D721Med (cell line): ENCODE measurements at places on chromosomes 2 and 18.

DNA sequence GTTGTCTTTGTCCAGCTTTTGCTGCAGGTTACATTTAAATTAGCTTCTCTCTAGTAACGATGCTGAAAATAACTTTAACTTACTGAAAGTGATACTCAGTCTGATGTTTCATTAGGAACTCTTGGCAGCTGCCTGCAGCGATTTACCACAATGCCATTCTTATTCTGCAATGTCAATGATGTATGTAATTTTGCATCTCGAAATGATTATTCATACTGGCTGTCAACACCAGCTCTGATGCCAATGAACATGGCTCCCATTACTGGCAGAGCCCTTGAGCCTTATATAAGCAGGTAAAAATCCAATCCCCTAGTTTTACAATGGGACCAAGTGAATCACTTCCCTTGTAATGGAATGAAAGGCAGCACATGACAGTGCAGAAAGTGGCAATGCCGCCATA is 16.3 kb upstream of the MFF start:
- no peak for DNase-seq

DNA sequence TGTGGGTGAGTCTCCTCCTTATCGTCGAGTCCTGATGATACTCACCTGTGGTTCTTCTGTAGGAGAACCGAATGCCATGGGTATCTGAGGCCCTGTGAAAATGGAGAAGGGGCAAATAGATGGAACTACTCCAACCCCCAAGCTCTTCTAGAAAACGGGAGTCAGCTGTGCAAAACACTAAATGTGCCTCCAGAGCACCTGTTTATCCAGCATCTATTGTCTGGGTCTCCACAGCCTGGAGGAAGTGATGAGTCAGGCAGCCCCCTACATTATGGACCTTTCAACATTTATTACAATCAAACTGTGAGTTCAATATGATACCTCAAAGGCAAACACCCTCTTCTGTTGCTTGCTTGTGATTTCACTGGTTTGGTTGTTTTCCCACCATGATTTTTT is 9.8 kb upstream of the LRRFIP1 start:
- DNase-seq: no peak

DNA sequence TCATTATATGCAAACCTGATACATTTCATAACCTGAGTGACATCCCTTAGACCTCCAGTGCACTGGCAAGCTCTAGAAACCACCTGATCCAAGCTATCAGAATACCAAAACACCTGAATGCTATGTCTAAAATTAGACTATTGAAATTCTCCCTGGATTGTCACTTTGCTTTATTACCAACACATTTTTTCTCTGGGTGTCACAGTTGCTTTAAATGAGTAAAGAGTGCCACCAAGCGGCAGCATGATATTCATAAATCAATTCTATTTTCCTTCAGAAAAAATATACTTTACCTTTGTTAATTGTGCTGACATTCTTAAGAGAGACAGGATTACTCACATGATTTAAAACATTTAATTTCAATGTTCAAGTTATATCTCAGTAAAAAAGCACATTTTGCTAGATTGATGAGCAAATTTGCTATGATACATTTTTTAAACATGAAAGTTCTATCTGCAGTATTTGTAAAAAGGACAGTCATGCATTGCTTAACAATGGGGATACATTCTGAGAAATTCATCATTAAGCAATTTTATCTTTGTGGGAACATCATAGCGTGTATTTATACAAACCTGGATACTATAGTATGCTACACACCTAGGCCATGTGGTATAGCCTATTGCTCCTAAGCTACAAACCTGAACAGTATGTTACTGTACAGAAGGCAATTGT is 338.4 kb upstream of the SLC39A10 start:
- DNase-seq: no peak

GRCh38 chr2:8510519-8510918 is 171.3 kb upstream of the ID2 start:
- DNase-seq: no peak
